ENCODE measurements at places on chromosomes 12 and 14. TPM values are rescaled to one million over a fixed set of nuclear protein-coding genes. Genes with fewer than 3 reads are reported as not detected.

Gene TRIM9
- 0.14 TPM for total RNA-seq

Gene FAM216A
- total RNA-seq, result 5.2 TPM

Gene SERPINA4
- total RNA-seq, result not detected

Gene PTCSC3
- not detected for total RNA-seq

Gene FAM90A1
- total RNA-seq, result not detected

Gene POTEG
- total RNA-seq, result not detected

Gene LIN7A
- not detected for total RNA-seq

Gene BDKRB2
- total RNA-seq, result 7.5 TPM

Gene DACT1
- 3.3 TPM for total RNA-seq

Gene A2ML1
- total RNA-seq, result 5.3 TPM

Gene SLCO1B3
- total RNA-seq, result not detected

Gene KRT84
- total RNA-seq, result not detected

Gene CCND2
- total RNA-seq, result 358 TPM

Gene PPP1CC
- total RNA-seq, result 91.0 TPM

Gene TEX52
- total RNA-seq, result not detected

Gene KRT2
- not detected for total RNA-seq

Gene TSHR
- total RNA-seq, result not detected

Gene ACSM4
- total RNA-seq, result not detected

Gene DYRK2
- total RNA-seq, result 17.8 TPM

Gene APOLD1
- 2.7 TPM for total RNA-seq

Gene SLC39A5
- total RNA-seq, result not detected

Gene NTS
- total RNA-seq, result not detected

Gene CELA1
- not detected for total RNA-seq

Gene KRT74
- total RNA-seq, result not detected

Gene RNASE3
- not detected for total RNA-seq

Gene SALL2
- total RNA-seq, result 0.78 TPM

Gene TPPP2
- total RNA-seq, result not detected

Gene ARHGEF40
- 26.0 TPM for total RNA-seq

Gene JPH4
- total RNA-seq, result not detected

Gene NOVA1
- not detected for total RNA-seq

Gene EPS8
- 51.7 TPM for total RNA-seq

Gene TAS2R7
- total RNA-seq, result not detected

Gene AHNAK2
- 110 TPM for total RNA-seq

Gene GPR135
- 3.3 TPM for total RNA-seq

Gene GPR65
- not detected for total RNA-seq

Gene E2F7
- 35.4 TPM for total RNA-seq

Measured in mammary epithelial cell (primary cell).